Activated naive CD4-positive, alpha-beta T cell (primary cell): ENCODE measurements at places on chromosomes 4 and X.

GRCh38 chr4:48667148-48667547 lies 112.9 kb downstream of the FRYL start:
- no peak for DNase-seq

DNA sequence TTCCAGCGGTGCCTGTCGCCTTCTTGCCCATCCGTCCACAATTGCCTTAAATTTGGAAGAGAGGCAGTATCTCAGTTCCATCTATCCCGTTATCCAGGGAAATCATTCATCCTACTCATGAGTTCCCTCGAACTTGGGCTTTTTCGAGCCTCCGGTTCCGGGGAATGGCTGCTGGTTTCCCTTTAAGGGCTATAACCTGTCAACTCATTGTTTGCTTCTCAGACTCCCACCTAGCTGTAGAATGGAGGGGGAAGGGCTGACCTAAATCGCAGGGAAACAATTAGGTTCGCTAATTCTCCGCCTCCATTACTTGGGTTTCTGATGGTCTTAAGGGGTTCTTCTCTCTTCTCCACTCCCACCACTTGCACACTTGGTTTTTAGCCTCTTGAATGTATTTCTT lies 1.2 kb downstream of the UCHL1 start:
- no peak for DNase-seq

GRCh38 chr4:34767407-34767806 lies 1476.9 kb downstream of the ARAP2 start:
- no peak for DNase-seq

GRCh38 chr4:12411072-12411471 lies 982.4 kb upstream of the HS3ST1 start:
- no peak for DNase-seq

GRCh38 chr4:186882293-186882692 lies 158.6 kb upstream of the FAT1 start:
- DNase-seq = no peak

- DNase-seq = no peak
Measured at GRCh38 chr4:140901736-140902336, 145.7 kb upstream of the TBC1D9 start.

DNA sequence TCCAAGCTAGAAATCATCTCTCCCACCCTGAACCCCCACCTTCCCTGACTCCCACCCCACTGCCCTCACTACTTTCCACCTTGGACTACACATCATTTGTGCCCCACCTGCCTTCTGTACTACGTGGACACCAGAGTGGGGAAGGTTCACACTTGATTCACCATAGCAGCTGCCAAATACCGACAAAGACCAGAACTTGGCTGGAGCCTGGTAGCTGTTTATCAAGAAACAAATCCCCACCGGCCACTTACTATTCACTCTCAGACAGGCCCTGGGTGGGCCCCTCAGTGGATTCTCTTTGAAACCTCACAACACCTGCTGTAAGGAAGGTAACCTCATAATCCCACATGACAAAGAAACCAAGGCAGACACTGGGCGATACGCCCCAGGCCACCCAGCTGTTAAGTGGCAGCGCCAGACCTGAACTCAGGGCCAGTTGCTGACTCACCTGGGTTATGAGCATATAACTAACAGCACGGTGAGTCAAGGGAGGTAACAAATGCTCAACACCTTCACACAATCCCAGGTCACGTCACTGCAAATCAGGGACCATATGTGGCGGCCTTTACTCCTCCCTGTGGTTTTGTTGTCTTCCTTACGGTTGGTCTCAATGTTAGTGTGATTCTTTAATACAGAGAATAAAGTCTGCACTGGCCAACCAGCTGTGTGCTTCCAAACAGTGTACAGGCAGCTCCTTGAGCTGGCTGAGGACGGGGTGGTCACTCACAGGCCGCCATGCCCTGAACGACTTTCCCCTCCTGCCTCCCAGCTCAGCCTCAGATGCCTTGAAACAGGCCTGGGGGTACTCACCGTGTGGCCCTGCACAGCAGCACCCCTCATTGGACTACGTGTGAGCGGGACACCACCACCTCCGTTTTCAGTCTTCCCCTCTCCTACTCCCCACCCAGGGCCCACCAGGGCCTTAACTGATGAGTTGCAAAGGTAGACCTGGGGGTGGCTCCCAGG lies 7.5 kb downstream of the WDR1 start:
- no peak for DNase-seq
